ENCODE measurements at places on chromosomes 5 and 9.

DNA sequence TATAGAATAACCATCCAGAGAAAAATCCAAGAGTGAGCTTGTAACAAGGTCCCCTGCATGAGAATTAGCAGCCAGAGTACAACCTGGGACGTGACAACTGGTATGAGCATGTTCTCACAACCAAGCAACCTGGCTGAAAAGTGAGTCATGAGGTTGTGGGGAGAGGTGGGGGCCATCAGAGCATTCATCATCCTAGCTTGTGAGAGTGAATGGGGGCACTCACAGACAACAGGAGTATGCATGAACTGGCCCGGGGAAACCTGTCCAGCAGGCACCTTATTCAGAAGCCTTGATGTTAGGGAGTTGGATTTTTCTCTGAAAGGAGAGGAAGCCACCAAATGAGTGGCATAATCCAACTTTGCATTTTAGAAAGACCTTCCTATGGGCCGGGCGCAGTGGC, 113.0 kb downstream of the FRMD3 start:
- DNase-seq: no peak

- DNase-seq: no peak
These were observed 63.3 kb downstream of the FAM174A start for GRCh38 chr5:100598446-100598845.

GRCh38 chr9:97529363-97530076, 28.1 kb downstream of the TMOD1 start:
- DNase-seq: peak; percentile 35

GRCh38 chr9:132935026-132935425, 9.4 kb downstream of the TSC1 start:
- no peak for DNase-seq

GRCh38 chr5:55936100-55936693, 58.6 kb downstream of the IL6ST start:
- DNase-seq: peak; percentile 79
